CMK (cell line): ENCODE measurements at places on chromosomes 1 and 21.

DNA sequence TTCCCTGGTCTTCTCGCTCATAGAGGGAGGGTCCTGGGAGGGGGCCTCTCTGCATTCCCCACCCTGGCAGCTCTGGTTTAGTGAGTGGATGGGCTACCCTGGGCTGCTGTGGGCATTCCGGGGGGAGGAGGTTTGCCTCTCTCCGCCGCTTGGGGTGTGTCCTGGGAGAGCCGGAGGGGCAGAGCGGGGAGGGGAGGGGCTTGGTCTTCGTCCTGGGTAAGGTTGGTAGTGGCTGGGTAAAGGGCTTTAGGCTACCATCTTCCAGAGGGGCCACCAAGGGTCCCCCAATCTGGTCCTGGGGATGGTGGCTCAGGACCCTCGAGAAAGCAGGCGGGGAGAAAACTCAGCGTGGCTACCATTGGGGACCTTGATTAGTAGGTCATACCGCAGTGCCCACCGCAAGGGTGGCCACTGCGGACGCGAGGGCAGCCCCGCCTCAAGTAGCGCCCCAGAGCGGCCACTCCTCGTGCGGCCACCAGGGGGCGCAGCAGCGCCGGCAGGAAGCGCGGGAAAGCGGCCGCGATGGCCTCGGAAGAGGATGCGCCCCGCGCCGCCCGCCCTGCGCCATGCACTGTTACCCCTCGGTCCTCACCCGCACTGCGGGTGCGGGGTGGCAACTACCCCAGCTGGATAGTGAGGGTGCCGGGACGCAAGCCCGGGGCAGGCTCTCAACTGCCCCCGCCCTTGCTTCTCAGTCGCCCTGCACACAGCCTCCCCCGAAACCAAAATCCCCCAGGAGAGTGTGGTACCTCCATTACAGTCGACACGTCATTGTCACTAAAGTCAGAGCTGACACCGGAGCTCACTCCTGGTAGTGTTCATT, 44.1 kb upstream of the SLC25A33 start:
- peak; percentile 57 for DNase-seq

GRCh38 chr1:160431006-160431405, 30.6 kb downstream of the VANGL2 start:
- no peak for DNase-seq

- DNase-seq, result no peak
Measured at GRCh38 chr1:154943649-154944400, 7.3 kb upstream of the PMVK start.

- no peak for DNase-seq
Measured at GRCh38 chr21:34883491-34884271, 165.4 kb downstream of the RUNX1 start.

DNA sequence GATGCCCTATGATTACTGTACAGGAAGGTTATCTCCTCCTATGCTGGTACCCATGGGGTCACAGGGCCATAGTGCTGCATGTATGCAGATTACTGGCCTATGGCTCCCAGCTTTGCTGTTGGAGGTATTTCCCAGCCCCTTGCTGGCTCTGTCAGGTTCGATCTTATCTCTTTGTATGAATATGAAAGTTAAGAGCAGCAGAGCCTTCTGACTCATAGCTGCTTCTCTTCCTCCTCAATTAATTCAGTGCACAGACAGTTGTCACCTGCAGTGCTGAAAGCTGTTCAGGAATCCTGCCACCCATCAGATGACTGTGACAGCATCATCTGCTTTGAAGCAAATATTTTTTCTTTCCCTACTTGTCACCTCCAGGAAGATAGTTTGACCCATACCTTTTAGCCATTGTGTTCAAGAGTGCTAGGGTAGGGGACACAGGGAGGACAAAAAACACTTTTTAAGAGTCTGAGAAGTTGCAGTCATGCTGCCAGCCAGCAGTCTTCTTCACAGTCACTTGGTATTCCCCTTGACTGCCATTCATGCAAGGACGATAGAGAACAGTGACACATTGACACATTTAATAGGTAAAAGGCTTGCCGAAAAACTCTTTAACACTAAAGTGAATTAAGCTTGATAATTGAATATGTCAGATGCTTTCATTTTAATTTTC, 73.1 kb downstream of the KIF1B start:
- DNase-seq, result no peak
